ENCODE measurements at places on chromosomes 1 and 21.

DNA sequence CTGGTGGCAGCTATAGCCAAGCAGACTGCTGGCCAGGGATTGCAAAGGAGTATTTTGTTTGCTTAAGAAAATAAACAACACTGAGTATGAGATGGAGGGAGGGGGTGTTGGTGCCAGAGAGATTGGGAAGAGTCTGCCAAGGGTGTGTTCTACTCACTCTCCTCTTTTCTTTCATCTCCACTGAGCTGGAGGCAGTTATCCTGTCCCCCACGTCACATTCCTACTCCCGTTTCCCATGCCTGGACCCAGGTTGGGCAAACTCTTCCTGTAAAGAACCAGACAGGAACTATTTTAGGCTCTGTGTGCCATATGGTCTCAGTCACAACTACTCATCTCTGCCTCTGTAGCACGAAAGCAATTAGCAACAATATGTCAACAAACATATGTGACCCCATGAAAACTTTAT, 1.4 kb upstream of the IL24 start:
- DNase-seq = peak; percentile 29

DNA sequence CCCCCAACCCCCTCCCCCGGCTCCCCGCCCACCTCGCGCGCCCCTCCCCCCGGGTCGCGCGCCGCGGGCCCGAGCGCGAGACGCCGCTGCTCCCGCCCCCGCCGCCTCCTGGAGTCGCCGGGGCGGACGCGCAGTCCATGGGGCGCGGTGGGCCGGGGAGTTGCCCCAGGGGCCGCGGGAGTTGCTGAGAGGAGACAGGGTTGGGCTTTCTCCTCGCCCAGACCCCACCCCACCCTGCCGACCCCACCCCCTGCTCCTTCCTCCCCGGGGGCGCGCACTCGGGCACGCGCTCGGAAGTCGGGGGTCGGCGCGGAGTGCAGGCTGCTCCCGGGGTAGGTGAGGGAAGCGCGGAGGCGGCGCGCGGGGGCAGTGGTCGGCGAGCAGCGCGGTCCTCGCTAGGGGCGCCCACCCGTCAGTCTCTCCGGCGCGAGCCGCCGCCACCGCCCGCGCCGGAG, at the start of gene LAMC1:
Gene LAMC1, plus strand, starts transcription at position 275 of the 455 bp plus-strand sequence. CDS start 297 bp downstream, outside the sequence.
- DNase-seq = peak; percentile 94

DNA sequence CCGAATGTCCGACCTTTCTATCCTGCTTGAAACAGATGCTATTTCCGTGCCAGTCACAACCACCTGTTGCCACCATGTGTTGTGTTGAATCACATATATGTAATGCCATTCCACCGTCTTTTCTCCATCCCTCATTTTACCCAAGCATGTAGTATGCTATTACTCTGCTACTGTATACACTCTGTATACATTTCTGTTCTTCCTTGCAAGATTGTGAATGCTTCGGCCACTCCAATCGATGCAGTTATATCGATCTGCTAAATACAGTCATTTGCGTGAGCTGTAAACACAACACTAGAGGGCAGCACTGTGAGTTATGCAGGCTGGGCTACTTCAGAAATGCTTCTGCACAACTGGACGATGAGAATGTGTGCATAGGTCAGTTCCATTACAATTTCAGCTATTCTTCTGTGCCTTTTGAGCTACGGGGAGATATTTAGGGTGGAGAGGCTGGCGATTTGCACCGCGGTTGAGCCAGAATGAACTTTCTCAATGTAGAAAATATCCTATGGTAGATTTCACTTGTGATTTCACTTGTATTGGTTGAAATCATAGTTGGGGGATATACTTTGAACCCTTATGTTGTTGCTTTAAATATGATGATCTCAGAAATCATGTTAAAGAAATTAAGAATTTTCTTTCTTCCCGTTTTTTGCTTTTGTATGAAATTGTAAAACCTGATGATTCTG, 289.8 kb downstream of the NTNG1 start:
- DNase-seq = peak; percentile 34

DNA sequence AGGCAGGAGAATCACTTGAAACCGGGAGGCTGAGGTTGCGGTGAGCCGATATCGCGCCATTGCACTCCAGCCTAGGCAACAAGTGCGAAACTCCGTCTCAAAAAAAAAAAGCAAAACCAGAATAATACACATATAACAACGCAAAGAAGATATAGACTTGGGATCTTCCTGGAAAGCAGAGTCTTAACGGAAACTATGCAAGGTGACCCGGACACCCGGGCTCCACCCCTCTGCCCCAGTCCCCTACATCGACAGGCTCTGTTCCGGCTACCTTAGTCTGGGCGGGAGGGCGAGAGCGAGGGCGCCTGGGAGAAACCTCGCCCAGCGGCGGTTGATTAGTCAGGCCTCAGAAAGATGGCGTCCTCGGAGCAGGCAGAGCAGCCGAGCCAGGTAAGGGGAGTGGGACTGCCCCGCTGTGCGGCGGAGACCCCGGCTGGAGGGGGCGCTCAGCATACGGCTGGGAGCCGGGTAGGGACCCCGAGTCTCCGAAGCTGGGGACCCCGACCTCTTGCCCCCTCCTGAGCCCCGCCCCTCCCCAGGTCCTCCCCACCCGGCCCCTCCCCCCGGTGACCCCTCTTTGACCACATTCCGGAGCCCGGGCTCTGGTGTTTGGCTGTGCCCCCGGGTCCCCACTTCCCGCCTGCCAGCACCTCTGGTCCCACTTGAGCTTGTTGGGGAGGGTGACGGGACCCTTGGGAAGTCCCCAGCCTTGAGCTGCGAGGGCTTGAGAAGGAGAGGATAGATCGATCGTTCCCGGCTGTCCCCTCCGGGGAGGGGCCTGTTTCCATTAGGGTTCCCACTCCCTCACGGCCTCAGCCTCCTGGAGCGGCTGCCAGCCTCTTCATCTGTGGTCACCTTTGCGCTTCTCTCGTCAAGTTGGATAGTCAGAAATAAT, at the start of gene PEX14:
Gene PEX14, plus strand, starts transcription at position 338 of the 895 bp plus-strand sequence. Its CDS starts 17 bp downstream, at position 355.
- DNase-seq = peak; percentile 88

DNA sequence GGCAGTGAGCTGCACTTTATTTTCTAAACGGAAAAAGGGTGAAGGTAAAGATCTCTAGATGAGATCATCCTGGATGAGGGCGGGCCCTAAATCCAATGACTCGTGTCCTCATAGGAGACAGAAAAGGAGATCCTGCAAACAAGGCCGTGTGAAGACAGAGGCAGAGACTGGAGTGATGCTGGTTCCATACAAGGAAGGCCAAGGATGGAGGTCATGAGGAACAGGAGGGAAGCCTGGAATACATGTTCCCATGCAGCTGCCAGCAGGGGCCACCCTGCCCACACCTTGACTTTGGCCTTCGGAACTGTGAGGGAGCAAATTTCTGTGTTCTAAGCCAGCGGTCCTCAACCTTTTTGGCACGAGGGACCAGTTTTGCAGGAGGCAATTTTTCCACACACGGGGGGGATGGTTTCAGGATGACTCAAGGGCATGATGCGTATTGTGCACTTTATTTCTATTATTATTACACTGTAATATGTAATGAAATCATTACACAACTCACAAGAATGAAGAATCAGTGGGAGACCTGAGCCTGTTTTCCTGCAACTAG, 94.3 kb downstream of the PSMG1 start:
- DNase-seq = peak; percentile 76

DNA sequence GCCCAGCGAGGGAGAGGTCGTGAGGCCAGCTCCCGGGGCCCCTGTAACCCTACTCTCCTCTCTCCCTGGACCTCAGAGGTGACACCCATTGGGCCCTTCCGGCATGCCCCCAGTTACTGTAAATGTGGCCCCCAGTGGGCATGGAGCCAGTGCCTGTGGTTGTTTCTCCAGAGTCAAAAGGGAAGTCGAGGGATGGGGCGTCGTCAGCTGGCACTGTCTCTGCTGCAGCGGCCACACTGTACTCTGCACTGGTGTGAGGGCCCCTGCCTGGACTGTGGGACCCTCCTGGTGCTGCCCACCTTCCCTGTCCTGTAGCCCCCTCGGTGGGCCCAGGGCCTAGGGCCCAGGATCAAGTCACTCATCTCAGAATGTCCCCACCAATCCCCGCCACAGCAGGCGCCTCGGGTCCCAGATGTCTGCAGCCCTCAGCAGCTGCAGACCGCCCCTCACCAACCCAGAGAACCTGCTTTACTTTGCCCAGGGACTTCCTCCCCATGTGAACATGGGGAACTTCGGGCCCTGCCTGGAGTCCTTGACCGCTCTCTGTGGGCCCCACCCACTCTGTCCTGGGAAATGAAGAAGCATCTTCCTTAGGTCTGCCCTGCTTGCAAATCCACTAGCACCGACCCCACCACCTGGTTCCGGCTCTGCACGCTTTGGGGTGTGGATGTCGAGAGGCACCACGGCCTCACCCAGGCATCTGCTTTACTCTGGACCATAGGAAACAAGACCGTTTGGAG, 23.7 kb upstream of the TNFRSF1B start:
- DNase-seq = no peak

DNA sequence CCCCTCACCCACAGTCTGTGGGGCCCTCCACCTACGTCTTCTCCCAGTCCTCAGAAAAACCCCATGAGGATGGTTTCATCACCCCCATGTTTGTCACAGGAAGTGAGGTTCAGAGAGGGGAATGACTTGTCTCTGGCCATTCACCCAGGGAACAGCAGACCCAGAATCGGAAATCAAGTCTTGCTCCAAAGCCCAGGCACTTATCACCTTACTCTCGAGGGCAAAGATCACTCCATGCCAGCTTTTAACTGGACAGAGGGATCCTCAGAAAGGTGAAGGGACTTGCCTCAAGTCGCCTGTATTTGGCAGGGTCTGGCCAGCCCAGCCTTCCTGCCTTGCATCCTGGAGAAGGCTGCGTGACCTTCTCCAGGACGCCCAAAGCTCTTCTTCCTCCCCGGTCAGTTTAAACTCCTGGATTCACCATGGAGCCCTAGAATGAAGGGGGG, 57.9 kb upstream of the SSBP3 start:
- no peak for DNase-seq

DNA sequence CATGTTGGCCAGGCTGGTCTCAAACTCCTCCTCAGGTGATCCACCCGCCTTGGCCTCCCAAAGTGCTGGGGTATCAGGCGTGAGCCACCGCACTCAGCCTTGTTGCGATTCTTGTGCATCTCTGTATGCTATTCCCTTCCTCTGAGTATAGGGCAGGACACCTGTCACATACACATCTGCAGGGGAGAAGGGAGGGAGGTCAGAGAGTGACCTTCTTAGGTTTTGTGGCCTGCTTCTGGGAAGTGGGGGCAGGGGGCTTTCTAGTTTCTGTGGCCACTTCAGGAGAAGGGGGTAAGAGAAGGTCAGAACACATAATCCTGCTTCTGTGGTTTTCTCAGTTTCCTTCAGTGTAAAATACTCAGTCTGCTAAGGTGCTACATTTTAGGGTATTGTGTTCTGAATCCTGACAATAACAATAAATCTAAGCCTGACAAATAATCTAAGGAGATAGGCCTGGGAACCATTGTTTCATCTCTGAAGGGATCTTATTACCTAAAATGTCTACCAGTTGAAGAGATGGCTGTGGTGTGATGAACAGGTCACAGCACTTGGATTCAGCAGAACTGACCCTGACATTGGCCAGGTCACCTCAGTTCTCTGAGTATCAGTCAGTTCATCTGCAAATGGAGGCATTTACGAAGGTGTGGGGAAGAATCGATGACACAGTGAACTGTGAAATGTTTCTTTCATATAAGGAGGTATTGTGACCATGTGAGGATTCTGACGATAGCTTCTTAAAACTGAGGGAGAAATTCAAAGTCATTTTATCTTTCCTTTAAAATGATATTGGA, 212.6 kb upstream of the L1TD1 start:
- DNase-seq = no peak

DNA sequence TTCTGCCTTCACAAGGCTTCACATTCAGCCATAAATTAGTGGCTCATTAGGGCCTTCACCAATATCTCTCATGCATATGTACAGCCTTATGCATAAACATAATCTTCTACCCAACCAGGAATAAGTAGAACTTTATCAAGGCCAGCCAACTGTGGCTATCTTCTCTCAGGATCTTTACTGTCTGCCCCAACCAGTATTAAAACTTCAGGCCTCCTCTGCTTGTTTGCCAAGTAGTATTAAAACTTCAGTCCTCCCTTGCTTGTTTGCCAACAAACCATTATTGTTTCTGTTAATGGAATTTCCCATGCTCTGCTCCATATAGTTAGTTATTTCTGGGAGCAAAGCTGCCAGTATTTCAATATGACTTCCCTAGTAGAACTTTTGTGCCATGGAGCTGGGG, 80.1 kb downstream of the SLC5A9 start:
- DNase-seq = no peak

DNA sequence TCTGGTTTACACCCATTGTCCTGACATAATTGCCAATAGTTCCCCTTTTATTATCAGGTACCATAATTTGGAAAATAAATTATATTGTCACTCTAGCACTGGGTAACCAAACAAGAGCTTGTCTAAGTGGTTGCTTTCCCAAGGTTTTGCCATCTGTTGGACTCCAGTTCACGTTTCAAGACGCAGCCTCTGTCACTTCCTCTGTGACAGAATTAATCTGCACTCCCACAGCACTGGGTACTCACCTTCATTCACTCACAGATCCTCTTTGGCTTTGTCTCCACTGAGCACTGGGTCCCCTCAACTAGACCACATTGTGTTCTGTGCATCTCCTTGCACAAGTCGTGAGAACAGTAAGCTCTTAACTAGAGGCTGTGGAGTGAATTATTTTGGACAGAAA, 123.6 kb upstream of the JUN start:
- no peak for DNase-seq

GRCh38 chr1:46001081-46001785, 131.2 kb downstream of the PIK3R3 start:
- DNase-seq = no peak

DNA sequence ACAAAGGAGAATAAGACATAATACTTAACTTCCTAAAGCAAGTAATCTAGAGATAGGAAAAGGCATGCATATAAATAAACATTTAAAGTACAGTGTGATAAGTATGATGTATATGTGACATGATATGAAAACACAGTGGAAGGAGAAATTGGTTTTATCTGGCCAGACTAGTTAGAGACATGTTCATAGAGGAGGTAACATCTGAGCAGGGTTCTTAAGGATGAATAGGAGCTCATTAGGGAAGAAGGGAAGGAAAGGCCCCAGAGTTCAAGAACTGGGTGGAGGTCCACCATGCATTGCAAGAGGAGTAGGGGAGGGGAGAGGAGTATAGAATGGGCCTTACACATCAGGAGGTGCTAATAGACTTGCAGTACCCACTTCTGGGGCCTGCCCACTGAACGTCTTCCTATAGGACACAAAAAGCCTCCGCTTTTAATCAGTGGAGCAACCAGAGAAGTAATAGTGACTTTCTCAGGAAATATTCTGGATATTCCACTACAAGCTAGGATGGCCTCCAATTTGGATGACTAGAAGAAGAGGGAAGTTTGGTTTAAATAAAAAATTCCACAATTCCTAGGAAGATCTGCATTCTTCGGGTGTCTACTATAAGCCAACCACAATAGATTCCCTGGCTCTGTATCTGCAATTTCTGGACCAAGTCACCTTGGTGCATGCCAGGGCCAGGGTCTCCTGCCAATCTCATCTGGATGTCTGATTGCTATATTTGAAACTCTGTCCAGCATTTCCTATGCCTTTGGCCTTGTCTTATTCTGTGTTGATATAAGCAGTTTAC, 41.9 kb downstream of the NGF start:
- DNase-seq = peak; percentile 71
